Astrocyte (in vitro differentiated cells and primary cell): ENCODE measurements at places on chromosomes 13 and 19.

GRCh38 chr13:76338003-76338402 is 548.2 kb downstream of the KCTD12 start:
- DNase-seq, result no peak

GRCh38 chr13:106888148-106888547 is 320.2 kb upstream of the ARGLU1 start:
- DNase-seq, result no peak

DNA sequence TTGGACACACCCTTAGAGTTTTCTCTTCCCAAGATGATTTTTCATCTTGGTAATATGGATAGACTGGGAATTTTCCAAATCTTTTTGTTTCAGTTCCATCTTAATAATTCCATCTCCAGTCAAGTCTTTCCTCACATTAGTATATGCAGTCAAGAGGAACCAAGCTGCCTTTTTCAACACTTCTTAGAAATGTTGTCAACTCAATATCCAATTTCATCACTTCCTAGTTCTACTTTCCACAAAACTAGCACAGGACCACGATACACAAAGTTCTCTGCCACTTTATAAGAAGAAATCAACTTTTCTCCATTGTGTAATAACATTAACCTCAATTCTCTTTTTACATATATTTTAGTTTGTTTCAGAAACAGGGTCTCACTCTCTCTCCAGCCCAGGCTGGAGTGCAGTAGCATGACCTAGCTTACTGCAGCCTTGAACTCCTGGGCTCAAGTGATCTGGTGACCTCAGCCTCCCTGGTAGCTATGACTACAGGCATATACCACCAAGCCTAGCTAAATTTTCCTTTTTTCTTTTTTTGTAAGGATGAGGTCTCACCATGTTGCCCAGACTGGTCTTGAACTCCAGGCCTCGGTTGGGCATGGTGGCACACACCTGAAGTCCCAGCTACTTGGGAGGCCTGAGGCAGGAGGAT is 15.5 kb downstream of the ZNF443 start:
- DNase-seq, result no peak

- DNase-seq, result no peak
Measured at GRCh38 chr19:44532819-44533218, 3.3 kb upstream of the CEACAM20 start.

- DNase-seq, result peak; percentile 29
Measured at GRCh38 chr13:40440990-40441820, 225.2 kb downstream of the FOXO1 start.

DNA sequence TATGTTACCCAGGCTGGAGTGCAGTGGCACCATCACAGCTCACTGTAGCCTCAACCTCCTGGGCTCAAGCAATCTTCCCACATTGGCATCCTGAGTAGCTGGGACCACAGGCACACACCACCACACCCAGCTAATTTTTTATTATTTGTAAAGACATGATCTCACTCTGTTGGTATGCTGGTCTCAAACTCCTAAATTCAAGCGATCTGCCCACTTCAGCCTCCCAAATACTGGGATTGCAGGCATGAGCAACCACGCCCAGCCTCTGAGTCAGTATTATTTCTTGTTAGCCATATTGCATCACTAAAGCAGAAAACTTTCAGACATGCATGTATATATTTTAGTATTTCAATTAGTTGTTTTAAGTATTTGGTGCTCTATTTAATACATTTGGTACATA is 376.4 kb downstream of the GPC6 start:
- peak; percentile 90 for DNase-seq
